ENCODE measurements at places on chromosomes 13 and 19. TPM values are rescaled to one million over a fixed set of nuclear protein-coding genes. Genes with fewer than 3 reads are reported as not detected.

HSD17B14 gene
- 62.8 TPM for total RNA-seq

DNA sequence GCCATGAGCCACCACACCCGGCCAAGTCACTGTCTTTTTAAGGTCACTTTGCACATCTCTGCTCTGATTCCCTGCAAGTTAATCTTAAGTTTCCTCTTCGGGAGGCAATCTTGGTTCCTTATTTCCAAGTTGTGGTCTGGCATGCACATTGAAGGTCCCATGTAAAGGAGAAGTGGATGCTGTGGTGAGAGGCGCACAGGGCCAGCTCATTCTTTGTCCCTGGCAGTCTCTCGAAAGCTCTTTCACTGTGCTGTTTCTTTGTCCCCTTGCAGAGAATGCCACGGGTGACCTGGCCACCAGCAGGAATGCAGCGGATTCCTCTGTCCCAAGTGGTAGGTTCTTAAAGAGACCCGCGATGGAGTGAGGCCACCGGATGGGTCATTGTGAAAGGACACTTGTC, 16.4 kb upstream of the C19orf33 start:
- no peak for DNase-seq

CAPN12 gene
- total RNA-seq = 5.8 TPM

OR7A17 gene
- total RNA-seq = not detected

- no peak for DNase-seq
These were observed 269.3 kb upstream of the MIR17HG start for GRCh38 chr13:91078093-91078679.

ZNF329 gene
- total RNA-seq = 16.9 TPM

ZNF846 gene
- 12.6 TPM for total RNA-seq

ICAM4 gene
- 7.1 TPM for total RNA-seq

DNA sequence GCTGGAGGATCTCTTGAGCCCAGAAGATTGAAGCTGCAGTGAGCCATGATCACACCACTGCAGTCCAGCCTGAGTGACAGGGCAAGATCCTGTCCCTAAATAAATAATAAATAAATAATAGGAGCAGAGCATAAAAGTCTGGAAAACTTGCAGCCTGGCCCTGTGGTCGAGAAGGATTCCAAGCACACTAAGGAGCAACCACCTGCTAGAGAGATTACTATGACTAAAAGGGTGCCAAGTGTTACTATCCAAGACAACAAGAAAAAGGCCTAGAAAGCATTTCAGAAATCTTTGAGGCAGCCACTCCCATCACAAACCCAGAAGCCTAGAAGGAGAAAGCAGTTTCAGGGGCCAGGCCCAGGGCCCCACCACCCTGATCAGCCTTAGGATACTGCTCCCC, 46.1 kb downstream of the LHFPL6 start:
- no peak for DNase-seq

COX7A1 gene
- total RNA-seq = not detected

IGFL3 gene
- total RNA-seq = 0.75 TPM

- no peak for DNase-seq
These were observed 4.9 kb upstream of the ZSWIM4 start for GRCh38 chr19:13790354-13790753.

DNA sequence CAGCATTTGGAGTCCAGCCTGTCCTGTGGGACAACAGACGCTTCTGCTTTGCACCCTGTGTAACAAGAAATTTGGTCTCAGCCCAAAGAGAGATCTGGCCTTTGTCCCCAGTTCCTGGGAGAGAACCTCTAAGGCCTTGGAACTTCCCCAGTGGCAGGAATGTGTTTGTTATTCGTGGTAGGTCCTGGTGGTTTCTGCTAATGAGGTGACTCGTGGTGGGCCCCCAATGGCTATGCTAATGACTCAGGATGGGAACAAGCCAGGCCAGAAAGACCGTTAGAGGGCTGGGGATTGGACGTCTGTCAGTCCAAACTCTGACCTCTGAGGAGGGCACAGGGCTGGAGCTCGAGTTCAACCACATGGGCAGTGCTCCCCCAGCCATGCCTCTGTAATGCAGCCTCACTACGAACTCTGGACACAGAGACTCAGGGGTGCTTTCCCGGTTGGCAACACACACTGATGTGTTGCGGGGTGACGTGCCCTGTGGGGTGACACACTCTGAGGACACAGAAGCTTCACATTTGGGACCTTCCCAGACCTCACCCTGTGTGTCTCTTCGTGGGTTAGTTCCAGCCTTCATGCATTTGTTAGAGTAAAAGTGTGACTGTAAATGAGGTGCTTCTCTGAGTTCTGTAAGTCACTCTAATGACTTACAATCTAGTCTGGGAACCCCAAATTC, 38.9 kb downstream of the TEX29 start:
- DNase-seq = no peak

- no peak for DNase-seq
These were observed 1.5 kb upstream of the NRTN start for GRCh38 chr19:5803441-5803751.

GRCh38 chr13:21429211-21429610, 29.9 kb downstream of the ZDHHC20 start:
- DNase-seq = no peak

GRCh38 chr19:13931391-13932148, 6.6 kb downstream of the PODNL1 start:
- DNase-seq = no peak

DNA sequence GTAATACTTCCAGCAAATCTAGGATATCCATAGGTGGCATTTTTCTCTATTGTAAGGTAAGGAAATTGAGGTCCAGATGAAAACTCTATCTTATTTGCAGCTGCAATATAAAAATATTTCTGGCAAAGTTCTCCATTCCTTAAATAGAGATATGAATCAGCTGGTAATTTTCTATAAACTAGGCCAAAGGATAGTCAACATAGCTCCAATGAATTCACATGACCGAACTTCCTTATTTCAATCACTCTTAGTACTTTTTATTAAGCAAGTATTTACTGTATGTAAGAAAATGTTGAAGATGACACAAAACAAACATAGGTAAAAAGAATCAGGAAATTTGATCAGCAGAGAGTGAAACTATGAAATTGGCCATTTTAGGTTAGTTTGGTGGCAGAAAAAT, 13.0 kb upstream of the LCP1 start:
- no peak for DNase-seq

- DNase-seq = no peak
These were observed 26.4 kb downstream of the B3GLCT start for GRCh38 chr13:31225998-31226675.

GRCh38 chr19:24073807-24074206, 13.2 kb upstream of the ZNF254 start:
- no peak for DNase-seq

DNA sequence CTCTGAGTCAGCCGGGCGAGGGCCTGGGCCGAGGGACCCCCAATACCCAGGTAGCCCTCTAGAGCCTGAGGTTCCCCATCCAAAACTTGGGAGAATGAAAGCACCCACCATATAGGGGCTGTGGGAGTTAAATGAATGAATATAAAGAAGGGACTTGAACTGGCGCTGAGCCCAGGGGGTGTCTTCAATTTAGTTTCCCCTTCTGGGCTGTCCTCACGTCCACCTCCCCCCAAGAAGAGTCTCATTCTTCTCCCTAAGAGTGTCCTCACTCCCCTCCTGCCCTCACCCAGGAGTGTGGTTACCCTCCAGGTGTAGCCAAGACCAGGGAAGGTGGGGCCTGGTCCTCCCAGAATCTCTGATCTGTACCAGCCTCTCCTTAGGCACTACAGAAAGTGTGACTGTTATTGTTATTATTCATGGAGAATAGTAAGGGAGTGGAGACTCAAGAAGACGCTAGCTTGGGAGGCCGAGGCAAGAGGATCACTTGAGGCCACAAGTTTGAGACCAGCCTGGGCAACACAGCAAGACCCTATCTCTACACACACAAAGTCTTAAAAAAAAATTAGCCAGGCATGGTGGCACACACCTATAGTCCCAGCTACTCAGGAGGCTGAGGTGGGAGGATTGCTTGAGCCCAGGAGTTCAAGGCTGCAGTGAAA, 2.7 kb downstream of the CD79A start:
- DNase-seq = no peak

DNA sequence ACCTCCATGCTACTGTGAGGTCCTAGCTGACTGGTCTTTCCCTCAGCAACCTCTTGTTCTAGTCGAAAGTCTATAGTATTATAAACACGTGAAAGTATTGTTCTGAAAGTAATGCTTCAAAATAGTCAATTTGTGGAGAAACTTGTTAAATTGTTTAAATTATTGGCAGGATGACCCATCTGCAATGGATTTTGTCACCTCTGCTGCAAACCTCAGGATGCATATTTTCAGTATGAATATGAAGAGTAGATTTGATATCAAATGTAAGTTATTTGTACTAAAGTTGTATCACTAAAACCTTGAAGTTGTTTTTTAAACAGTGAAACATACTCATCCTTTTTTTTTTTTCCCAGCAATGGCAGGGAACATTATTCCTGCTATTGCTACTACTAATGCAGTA, 25.9 kb downstream of the UBA2 start:
- DNase-seq = no peak

GRCh38 chr13:33076001-33076992, 60.1 kb downstream of the KL start:
- DNase-seq = no peak

GRCh38 chr19:18432275-18433014, 5.5 kb downstream of the ISYNA1 start:
- no peak for DNase-seq

MCEMP1 gene
- total RNA-seq = not detected

CEACAM1 gene
- 1.3 TPM for total RNA-seq

GRCh38 chr13:111302045-111302726, 18.3 kb upstream of the TEX29 start:
- DNase-seq = peak; percentile 89

DNA sequence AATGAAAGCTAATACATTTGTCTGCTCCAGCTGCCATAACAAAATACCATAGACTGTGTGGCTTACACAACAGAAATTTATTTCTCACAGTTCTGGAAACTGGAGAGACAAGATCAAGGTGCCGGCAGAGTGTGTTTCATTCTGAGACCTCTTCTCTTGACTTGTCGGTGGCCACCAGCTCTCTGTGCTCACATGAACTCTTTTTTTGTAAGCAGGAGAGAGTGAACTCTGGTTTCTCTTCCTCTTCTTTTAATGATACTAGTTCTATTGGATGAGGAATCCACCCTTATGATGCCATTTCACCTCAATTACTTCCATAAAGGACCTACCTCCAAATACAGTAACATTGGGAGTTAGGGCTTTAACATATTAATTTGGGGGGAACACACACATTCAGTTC, 11.7 kb downstream of the KCTD12 start:
- no peak for DNase-seq

DNA sequence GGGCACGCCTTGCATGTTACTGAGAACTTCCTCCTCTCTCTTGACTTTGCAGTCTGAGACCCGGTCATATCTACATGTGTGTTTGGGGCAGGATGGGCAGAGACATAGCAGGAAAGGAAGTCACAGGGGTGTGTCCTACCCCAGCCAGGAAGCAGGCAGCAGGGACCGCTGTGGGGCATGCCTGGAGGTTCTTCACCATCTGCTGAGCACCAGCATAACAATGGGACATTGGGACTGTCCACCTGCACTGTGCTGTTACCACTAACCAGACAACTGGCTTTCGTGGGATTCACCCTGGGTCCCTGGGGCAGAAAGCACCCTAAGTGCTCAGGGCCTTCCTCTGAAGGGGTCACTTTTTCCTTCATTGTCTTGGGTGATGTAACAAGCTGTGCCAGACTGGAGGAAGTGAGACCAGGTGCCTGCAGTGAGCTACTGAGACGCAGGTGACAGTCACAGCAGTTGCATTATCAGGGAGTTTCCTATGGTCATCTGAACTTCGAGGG, 2.6 kb upstream of the HAUS5 start:
- no peak for DNase-seq

DNA sequence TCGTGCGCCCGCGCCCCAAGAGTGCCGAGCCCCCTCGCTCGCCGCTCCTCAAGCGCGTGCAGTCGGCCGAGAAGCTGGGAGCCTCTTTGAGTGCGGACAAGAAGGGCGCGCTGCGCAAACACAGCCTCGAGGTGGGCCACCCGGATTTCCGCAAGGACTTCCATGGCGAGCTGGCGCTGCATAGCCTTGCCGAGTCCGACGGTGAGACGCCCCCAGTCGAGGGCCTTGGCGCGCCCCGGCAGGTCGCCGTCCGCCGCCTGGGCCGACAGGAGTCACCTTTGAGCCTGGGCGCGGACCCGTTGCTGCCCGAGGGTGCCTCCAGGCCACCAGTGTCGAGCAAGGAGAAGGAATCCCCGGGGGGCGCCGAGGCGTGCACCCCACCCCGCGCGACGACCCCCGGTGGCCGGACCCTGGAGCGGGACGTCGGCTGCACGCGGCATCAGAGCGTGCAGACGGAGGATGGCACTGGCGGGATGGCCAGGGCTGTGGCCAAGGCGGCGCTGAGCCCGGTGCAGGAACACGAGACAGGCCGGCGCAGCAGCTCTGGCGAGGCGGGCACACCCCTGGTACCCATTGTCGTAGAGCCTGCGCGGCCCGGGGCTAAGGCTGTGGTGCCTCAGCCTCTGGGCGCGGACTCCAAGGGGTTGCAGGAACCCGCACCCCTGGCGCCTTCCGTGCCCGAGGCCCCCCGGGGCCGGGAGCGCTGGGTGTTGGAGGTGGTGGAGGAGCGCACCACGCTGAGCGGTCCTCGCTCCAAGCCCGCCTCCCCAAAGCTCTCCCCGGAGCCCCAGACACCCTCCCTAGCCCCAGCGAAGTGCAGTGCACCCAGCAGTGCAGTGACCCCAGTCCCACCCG, 7.1 kb downstream of the DNASE2 start:
- DNase-seq = no peak

DNA sequence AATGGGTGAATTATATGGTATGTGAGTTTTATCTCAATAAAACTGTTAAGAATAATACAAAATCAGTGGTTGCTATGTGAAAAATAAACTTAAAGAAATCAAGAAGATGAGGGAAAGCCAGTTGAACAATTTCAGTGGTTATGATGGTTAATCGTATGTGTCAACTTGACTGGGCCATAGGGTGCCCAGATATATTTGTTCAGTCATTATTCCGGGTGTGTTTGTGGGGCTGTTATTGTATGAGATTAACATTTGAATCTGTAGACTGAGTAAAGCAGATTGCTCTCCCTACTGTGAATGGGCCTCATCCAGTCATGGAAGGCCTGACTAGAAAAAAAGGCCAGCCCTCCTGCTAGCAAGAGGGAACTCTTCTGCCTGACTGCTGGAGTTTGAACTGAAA, 109.3 kb downstream of the LMO7 start:
- no peak for DNase-seq

DNA sequence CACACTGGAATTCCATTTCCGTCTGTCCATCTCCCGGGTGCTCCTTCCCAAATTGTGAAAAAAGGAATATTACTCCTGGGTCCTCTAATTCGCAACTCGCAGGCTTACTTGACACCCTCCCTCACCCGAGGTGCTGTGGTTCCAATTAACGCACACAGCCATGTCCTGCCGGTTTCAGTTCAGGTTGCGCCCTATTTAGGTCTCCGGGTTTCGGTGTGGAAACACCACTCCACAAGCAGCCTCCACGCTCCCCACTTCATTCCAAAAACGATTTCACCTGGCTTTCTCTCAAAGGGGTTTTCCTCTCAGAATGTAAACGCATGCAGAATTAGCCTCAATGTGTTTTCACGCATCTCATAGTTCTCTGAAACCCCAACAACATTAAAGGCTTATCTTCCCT, 37.9 kb downstream of the NAXD start:
- DNase-seq = no peak

PNPLA6 gene
- 97.9 TPM for total RNA-seq

All from G401 (cell line).